Uterus (tissue), 4 donors: ENCODE measurements at places on chromosomes 3 and 15.

GRCh38 chr15:57405133-57405532 is 28.8 kb downstream of the CGNL1 start:
- no peak for DNase-seq

GRCh38 chr15:93127286-93127685 is 38.3 kb upstream of the RGMA start:
- no peak for DNase-seq

DNA sequence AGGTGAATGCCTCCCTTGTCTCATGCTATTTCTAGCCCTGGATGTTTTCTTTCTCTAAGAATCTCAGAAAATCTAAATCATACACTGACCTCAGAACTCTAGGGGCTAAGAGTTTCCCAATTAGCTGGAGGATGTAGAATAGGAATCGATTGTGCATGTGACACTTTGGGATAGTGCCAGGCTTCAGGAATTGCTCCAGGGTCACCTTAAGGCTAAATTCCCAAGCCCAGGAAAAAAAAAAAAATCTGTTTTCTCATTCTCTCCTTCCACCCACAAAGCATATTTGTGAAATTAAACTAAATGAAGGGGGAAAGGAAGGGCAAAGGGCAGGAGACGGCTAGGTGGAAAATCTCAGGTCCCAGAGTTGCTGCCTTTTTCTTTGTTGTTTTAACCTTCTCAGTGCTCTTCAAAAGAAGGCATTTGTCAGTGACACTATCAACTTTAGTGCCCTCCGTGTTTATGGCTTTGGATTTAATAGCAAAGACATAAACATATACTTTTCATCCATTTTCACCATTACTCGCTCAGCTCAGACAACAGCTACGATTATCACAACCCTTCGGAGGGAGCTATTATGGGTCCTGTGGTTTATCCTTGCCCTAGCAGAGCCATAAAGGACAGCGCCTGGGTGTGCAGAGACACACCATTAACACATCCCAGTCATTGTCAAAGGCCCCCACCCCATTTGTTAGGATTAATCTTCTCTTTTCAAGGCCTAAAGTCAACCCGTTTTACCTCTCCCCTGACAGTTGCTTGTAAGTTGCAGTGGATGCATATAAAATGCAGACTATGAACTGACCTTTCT is 271.7 kb downstream of the PDZRN3 start:
- no peak for DNase-seq

DNA sequence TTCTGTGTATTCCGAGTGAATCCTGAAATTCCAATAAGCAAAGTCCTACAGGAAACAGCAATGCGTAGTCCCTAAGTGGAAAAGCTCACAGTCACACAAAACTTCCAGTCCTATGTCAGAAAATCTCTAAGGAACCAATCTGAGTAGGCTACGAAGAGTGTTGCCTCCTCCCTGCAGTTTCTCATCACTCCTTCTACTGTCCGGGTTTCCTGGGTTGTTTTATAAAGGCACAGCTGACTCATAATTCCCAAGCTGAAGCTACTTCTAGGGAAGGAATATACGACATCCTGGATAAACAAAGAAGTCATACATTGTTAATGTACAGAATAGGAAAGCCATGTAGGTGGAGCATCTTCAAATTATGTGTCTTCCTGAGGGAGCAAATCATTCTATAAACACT is 65.7 kb upstream of the RGMA start:
- DNase-seq = no peak

GRCh38 chr3:127986803-127987202 is 65.4 kb upstream of the SEC61A1 start:
- DNase-seq = no peak

- DNase-seq = no peak
These were observed 526.0 kb downstream of the FOXP1 start for GRCh38 chr3:71057526-71057894.

GRCh38 chr3:185308126-185308754 is 54.4 kb upstream of the EHHADH start:
- DNase-seq = no peak

DNA sequence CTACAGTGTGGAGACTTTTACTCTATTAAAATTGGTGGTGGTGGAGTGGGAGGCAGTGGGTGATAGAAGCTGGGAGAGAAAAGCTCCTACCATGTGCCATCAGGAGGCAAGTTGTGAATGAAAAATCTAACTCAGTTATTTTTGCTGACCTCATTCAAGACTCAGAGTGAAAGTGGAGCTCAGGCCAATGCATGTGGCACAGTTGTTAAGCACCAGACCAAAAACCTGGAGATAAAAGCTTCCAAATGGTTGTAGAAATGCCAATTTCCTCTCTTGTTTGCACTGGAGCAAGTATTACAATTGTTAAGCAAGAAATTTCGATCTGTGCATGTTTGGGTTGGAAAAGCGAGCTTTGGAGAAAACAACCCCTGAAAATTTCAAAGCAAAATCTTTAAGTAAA is 81.5 kb upstream of the PRICKLE2 start:
- DNase-seq = no peak

DNA sequence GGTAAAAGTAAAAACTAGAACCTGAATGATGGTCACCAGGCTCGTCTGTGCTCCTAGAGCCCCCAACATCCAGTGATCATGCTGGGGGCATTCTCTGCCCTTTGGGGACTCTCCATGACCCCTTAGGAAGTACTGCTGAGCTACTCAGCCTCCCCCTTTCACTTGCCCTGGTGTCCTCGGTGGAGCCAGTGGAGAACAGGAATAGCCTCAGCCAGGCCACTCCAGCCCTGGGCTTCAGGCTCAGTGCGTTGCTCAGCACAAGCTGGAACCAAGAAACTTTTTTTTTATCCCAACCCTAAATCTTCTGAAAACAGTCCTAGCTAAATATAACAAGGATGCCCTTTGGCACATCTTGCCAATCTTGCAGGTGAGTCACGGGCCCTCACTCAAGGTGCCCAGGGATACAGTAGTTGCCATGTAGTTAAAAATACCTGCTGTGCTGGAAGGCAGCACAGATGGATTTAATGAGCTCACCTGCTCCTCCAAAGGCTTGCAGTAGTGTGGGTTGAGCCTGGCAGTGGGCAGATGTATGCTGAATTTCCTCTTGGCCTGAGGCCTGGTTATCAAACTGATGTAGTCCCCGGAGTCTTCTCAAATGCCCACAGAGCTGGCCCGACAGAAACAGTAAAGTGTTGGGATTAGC is 46.9 kb upstream of the TMEM158 start:
- DNase-seq = no peak

GRCh38 chr15:56996746-56997470 is 78.5 kb downstream of the TCF12 start:
- DNase-seq = no peak

GRCh38 chr3:154304936-154305335 is 19.4 kb downstream of the DHX36 start:
- DNase-seq = no peak

DNA sequence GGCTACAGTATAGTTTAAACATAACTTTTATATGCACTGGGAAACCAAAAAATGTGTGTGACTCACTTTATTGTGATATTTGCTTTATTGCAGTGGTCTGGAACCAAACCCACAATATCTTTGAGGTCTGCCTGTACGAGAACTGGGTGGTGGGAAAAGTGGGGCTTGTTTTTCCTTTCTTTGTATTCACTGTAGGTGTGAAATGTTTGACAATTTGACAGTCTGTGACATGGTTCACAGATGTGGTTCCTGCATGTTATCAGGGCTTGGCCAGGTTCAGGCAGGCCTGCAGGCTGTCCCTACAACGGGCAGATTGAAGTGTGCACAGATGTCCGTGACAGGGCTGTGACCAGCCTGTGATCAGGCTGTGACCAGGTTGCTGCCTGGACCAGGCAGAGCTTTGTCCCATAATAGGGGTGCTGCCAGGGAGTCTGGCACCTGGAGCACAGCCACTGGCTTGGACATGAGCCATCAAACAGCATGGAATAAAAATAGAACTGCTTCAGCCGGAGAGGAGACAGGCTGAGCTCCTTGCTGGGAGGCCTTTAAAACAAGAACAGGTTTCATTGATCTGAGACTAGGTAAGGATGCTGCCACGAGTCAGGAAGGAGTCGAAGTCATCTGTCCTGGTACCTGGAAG is 61.0 kb downstream of the KLF13 start:
- DNase-seq = no peak

DNA sequence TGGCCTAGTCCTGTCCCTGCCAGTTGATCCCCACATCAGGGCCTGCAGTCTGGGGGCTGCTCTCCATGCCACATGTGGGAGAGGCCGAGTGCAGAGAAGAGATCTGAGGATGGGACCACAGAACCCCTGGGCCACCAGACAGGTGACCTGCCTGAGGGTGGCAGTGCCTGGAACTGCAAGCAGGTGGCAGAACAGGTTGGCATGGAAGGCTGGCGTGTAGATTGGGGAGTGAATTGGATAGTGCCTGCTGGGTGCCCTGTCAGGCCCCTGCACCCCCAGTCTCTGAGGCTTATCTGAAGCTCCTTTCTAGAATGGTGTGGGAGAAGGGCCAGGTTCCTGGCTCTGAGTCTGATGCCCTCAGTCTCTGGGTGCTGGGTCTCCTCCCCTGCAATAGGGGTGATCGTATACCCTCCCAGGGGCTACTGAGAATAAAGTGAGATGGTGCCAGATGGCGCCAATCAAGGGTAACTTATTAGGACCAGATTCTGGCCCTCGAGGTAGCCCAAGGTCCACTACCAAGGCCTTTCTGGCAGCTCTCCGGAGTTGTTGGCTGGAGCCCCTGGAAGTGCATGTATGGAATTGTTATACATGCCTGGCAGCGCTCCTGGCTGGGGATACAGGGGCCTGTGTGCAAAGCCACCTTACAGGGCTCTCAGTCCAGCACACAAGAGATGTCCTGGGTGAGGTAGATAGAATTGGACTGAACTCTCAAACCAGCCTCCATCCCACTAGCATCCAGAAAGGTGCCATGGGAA is 15.7 kb downstream of the C3orf18 start:
- no peak for DNase-seq

DNA sequence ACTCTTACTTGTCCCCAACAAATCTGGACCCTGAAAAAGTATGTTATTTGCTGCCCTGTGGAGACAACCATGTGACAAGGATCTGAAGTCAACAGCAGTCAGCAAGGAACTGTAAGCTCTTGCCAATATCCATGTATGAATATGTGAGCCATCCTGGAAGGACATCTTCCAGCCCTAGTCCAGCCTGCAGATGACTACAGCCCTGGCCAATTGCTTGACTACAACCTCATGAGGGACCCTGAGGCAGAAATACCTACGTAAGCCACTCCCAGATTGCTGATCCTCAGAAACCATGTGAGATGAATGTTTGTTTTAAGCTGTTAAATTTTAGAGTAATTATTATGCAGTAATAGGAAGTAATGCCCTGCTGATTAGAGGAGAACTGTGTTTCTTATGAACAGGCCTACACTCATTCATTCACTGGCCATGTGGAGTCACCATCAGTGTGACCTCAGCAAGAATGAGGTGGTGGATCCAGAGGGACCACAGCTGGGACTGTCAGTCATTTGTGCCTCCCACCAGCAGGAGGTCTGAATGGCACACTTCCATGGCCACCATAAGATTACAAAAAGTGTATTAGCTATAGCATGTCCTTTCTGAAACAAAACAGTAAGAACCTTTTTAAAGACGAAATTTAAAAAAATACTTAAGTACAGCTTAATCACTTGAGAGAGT is 92.6 kb downstream of the TFDP2 start:
- DNase-seq = no peak

- DNase-seq = no peak
These were observed 1.0 kb downstream of the CSPG5 start for GRCh38 chr3:47577583-47578118.

GRCh38 chr15:99727733-99728132 is 5.5 kb downstream of the LYSMD4 start:
- DNase-seq = no peak

- no peak for DNase-seq
These were observed 41.3 kb downstream of the CA12 start for GRCh38 chr15:63340353-63340752.

GRCh38 chr3:51393564-51393963 is 2.5 kb downstream of the RBM15B start:
- DNase-seq = no peak

DNA sequence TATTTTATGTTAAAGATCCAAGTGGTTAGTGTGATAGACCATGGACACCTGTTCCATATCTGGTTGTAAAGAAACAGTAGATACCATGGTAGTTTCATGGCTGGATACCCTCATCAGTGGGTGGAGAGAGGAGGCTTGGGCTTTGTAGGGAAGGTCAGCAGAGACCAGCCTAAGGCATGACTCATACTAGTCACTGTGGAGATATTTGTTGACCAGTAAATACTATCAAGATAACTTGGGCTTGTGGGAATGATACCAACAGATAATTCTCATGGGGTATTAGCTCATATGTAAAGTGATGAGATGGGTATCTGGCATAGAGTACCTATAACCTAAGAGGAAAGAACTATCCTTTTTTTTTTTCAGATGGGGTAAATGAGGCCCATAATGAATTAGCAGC is 354.5 kb downstream of the CACNA2D3 start:
- DNase-seq = no peak

DNA sequence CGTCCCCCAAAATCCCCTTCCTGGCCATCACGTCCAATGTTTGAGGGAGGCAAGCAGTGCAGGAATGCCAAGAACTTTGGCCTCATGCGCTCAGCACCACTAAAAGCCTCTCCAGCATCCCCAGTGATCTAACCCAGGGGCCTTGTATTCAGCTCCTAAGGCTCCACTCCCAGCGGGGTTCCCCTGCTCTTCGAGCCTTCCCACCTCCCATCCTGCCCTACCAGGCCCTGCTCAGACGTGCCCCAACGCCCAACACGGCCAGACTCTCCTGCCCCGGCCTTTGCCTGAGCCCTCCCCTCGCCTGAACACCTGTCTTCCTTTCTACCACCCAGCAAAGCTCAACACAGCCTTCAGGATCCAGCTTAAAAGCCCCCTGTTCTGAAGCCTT is 30.5 kb downstream of the PLXND1 start:
- no peak for DNase-seq

DNA sequence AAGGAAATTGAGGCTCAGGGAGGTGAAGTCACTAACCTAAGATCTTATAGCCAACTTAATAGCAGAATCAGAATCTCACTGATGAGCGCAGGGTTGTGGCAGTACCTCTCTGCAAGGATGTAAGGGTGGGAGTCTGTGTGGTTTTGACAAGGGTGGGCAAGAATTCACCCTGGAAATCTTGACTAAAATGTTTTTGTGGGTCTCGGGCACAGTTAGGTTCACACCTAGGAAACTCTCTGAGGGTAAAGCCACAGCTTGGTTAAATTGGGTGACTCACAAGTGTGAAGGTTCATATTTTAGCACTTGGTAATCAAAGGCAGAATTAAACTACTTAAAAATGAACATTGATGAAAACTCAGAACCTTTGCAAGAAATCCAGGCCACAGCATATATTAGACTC is 178.2 kb upstream of the EOMES start:
- DNase-seq = no peak

DNA sequence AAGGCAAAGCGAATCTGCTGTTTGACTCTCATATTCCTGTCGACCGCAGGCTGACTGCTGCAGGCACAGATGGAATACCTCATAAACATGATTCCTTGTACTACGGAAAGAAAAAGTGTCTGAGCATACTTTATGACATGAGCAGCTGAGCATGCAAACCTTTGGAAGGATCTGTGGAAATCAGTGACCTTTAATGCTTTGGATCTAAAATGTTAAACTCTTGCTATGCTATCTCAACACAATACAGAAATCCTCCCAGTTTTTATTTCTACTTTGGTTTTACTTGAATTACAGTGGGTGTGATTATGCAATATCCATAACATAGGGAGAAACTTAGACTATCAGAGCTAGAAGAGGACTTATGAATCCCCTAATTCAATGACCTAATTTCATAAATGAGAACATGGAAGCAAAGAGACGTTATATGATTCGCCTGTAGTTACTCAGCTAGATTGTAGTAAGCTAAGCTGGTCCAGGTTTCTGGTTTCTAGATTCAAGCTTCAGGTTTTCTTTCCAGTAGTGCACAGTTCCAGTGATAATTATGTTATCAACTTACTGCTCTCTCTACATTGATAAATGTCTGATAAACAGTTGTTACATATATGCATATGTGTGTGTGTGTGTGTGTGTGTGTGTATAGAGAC is 127.6 kb upstream of the GBE1 start:
- DNase-seq = no peak
